ENCODE measurements at places on chromosomes 3 and 15.

DNA sequence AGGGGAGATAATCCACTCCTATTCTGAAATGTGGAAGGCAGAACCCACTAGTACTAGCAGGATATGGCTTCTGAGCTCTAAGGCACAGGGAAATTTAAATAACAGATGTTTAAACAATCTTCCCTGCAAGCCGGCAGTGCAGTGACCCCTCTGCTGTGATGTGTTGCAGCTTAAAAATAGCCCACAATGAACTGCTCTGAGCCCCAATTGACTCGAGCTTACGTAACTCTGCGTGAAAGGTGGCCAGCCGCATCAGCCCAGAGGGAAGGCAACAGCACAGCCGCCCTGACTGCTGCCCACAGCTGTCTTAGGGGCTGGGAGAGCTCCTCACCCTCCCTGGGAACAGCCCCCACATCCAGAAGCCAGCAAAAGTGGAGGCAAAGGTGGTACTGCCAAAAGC is 12.5 kb upstream of the CAMKV start:
- DNase-seq: no peak

DNA sequence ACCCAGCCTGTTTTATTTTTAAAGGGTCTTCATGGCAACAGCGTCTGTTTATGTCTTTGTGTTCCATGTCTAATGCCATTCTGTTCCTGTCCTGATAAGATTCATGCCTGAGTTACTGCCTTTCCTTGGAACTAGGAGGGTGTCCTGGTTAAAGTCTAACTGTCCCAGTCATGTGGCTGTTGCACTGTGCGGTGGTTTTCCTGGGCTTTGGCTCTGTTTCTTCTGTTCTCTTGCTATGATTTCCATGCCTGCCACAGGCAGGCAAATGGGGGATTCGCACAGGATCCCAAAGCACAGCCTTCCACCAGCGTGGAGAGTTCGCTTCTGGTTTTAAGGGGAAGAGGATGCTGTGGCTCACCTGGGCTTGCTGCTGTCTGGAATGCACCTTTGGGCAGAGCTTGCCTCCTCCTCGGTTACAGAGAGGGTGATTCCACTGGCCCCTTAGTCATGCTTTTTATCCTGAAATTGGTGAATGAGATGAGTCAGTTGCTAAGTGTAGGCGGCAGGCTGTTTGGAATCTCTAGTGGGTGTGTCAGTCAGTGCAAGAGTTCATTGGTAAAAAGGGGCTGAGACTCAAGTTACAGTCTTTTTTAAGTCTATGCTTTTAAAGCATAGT is 86.8 kb downstream of the CCK start:
- DNase-seq: no peak

DNA sequence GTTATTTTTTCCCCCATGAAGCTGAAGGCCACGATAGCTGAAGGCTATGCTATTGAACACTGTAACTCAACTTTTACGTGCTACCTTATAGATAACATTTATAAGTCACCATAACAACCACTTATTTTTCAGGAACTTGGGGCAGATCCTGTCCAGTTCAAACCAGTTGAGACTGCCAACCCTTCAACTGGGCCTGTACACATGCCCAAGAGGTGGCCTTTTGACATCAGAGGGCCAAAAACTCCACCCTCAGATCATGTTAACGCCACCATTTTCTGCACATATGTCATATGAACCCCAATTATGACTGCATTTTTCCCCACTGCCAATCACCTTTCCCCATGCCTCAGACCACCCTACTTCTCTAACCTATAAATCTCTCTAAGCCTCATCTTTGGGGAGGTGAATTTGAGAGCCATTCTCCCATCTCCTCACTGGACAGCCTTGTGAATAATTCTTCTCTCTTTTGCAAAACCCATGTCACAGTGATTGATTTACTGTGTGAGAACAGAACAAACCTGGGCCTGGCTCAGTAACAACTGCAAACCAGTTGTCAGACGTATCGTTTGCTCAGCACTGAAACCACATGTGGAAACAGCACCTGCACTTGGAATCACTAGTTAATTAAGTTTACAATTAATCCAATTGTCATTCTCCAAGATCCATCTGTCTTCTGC is 42.5 kb downstream of the ZNF445 start:
- no peak for DNase-seq

- no peak for DNase-seq
These were observed 88.9 kb downstream of the FEZF2 start for GRCh38 chr3:62284442-62284841.

GRCh38 chr15:93524432-93524831 is 435.4 kb upstream of the RGMA start:
- no peak for DNase-seq

GRCh38 chr3:3189961-3190360 is 10.5 kb upstream of the CRBN start:
- no peak for DNase-seq

- DNase-seq: no peak
These were observed 52.6 kb upstream of the ULK4 start for GRCh38 chr3:42014458-42014920.

GRCh38 chr15:51341366-51342226 is at the start of gene GLDN:
Gene GLDN, plus strand, starts transcription at chr15:51341655. Its CDS starts 30 bp downstream, at chr15:51341685.
- no peak for DNase-seq

DNA sequence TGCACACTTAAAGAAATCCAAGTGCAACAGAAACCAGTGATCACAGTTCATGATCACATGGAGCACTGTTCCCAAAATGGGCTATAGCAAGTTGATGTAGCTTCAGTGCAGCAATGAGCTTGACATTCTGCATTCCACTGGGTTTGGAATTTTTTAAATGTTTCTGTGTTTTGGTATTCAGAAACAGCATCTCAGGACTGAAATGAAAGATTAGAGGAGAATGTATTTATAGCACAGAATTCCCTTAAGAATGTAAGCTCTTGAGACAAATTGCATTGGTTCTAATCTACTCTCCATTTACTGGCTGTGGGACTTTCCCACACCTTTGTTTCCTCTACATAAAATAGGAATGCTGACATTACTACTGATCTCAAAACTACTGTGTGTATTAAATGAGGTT is 162.7 kb downstream of the FGF12 start:
- DNase-seq: no peak

GRCh38 chr3:33067484-33067883 is 29.5 kb downstream of the GLB1 start:
- no peak for DNase-seq

- DNase-seq: no peak
These were observed 261.6 kb upstream of the MANF start for GRCh38 chr3:51123531-51123930.

All from stimulated activated CD8-positive, alpha-beta memory T cell treated with anti-CD3 and anti-CD28 coated beads, Interleukin-7, amount 100 ng/mL, for 1 hour (primary cell).